AG08396 (cell line): ENCODE measurements at places on chromosomes 5 and 9.
A peak's percentile ranks its signal among the peaks of the same experiment; 100 is the strongest.

DNA sequence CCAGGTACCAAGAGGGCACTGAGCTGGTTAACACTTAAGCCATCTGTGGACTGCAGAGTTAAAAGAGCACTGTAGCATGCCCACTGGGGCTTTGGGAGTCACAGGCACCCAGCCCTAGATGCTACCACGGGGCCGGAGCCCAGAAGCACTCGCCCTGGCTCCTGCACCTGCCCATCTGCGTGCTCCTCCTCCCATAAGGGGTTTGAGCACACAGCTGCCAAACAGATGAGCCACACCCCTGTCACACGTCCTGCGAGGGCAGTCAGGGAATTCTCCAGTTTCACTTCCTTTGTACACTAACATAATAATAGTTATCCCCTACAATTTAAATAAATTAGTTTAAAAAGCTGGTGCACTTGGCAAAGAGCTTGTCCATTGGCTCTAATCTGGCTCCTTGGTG lies 4.5 kb upstream of the PCA3 start:
- no peak for DNase-seq

GRCh38 chr5:82513738-82514137 lies 235.6 kb upstream of the RPS23 start:
- DNase-seq = no peak

DNA sequence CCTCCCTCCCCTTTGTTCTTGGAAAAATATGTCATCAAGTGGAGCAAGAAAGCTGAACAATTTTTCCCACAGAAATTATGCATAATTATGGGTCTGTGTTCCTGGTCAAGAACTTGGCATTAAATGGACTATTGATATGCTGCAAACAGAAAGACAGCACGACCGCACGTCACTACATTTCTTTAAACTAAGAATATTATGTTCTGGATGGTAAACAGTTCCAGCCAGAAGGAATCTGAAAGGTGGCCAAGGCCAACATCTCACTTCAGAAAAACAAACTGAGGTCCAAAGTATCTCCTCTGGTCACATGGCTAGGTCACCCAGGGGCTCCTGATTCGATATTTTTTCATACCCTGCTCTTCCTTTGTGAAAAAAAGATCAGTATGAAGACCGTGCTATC lies 173.3 kb upstream of the GAS1 start:
- DNase-seq = no peak

DNA sequence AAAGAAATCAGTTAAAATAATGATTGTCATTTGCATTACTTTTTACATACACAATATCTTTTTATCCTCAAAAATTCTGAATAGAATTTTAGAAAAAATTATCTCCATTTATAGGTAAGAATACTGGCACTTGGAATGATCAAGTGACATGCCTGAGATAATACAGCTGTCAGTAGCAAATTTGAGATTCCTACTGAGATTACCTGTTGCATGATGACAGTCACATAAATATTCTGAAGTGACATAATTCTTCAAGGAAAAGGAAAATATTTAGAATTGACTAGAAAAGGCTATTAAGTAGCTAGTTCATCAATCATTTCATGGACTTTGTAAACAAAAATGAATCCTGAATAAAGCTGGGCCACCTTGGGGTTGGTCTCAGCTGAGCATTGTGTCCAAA lies 15.2 kb upstream of the ENC1 start:
- DNase-seq = no peak

- DNase-seq = no peak
Observed at GRCh38 chr5:94470802-94471201, 147.6 kb downstream of the KIAA0825 start.

- peak; percentile 33 for DNase-seq
Observed at GRCh38 chr5:92518318-92518904, 1062.6 kb downstream of the NR2F1-AS1 start.

DNA sequence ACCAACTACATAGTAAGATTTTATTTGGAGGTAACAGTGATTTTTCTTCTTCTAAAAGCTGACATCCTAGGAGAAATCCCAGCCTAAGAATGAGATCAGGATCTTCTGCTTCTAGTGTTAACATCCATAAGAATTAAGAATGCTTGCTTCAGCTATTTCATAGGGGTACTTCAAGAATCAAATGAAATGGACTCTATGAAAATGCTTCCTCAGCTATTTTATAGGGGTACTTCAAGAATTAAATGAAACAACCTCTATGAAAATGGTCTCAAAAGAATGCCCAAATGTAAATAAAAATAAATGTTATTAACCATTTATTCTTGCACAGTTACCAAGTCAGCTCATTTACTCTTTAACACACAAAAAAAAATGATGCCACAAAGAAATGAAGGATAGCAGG lies 31.5 kb downstream of the ZNF608 start:
- no peak for DNase-seq

- DNase-seq = no peak
Observed at GRCh38 chr5:34519489-34520220, 136.5 kb upstream of the RAI14 start.

GRCh38 chr5:58687595-58687994 lies 104.7 kb downstream of the RAB3C start:
- DNase-seq = no peak

DNA sequence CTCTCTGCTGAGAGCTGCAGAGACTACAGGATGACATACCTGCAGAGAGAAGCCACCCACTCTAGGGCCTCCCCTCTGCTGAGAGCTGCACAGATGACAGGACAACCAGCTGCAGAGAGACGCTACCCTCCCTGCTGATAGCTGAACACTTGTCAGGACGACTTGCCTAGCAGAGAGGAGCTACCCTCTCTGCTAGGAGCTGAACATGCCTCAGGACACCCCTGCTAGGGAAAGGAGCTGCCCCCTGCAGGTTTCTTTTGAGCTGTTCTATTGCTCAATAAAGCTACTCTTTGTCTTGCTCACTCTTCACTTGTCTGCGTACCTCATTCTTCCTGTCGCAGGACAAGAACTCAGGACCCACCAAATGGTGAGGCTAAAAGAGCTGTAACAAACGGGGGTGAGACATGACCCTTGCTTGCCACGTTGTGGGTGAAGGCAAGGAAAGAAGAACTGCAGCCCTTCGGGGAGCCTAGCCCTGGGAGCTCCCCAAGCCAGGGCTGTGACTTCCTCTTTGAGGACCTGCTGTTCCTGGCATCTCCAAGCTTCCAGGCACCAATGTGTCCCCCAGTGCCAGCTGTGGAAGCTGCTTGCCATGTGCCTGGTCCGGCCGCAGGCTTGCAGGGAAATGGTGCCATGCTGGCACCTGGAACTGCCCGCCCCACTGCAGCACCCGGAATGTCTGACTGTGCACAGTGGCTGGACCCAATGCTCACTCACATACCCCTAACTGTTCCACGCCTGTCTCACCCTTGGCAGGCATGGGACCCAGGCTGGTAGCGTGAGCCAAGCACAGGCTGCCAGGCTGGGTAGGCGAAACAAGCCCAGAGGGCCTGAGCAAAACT lies 5.1 kb upstream of the TESK1 start:
- DNase-seq = no peak

DNA sequence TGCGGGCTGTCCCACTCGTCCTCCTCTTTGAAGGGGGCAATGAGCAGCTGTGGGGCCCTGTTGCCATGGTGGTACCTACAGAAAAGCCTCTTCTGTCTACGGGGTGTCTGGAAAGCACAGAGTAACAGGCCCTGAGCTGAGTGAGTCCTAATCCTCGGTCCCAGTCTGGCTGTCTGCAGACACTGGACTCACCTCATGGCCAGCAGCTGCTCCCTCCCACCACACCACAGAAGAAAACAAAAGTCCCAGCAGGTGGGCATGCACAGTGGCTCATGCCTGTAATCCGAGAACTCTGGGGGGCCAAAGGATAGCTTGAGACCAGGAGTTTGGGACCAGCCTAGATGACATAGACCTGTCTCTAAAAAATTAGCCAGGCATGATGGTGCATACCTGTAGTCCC lies 19.9 kb downstream of the P4HA2 start:
- no peak for DNase-seq

DNA sequence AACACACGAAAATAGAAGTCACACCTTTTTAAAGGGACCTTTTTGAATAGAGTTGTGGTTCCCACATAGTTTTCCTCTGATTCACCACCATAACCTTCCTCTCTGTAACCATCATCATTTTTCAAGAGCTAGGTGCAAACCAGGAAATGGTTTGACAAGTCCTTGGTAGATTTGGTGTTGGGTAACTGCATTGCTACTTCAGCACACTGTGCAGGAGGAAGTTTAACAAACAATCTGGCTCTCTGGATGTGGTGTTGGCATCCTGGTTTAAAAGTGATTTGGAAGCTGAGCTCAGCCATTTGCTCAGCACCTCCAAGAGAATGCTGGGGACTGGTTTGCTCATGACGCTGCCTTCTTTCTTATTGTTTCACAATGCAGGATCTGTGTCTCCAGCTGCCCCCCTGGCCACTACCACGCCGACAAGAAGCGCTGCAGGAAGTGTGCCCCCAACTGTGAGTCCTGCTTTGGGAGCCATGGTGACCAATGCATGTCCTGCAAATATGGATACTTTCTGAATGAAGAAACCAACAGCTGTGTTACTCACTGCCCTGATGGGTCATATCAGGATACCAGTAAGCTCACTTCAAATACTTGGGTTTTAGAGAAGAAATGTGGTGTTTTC lies 213.1 kb downstream of the RFK start:
- peak; percentile 32 for DNase-seq

DNA sequence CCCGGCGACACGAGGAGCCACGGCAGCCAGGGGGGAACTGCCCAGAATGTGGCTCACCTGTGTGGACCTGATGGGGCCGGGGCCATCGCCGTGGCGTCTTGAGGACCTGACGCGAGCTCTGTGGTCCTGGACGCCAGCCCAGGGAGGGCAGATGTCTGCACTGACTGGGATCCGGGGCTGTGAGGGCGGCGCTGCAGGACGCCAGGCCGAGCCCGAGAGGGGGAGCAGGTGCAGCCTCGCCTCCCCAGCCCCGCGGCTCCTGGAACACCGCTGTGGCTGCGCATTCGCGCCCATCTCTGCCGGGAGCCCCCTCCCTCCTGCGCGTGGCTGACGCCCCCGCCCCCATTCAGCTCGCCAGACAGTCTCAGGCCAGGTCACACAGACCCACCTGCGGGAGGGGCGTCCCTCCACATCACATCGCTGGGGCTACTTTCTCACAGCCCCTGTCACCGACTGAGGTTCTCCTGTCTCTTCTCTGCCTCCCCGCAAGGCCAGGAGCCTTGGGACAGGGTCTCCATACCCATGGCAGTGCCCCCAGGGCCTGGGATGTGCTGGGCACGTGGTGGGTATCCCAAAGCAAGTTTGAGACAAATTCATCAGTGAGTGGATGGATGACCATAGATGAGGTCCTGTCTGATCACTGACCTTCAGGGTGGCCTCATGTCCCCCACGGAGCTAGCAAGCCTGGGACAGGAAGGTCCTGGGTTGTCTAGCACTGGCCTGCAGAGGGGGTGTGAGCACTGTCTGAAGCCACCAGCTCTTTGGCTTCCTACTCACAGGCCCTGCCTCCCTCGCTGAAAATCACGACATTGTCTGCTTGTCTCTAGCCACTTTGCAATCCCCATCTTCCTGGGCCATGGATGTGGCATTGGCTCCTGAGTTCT lies 47.3 kb downstream of the RASGEF1C start:
- no peak for DNase-seq

DNA sequence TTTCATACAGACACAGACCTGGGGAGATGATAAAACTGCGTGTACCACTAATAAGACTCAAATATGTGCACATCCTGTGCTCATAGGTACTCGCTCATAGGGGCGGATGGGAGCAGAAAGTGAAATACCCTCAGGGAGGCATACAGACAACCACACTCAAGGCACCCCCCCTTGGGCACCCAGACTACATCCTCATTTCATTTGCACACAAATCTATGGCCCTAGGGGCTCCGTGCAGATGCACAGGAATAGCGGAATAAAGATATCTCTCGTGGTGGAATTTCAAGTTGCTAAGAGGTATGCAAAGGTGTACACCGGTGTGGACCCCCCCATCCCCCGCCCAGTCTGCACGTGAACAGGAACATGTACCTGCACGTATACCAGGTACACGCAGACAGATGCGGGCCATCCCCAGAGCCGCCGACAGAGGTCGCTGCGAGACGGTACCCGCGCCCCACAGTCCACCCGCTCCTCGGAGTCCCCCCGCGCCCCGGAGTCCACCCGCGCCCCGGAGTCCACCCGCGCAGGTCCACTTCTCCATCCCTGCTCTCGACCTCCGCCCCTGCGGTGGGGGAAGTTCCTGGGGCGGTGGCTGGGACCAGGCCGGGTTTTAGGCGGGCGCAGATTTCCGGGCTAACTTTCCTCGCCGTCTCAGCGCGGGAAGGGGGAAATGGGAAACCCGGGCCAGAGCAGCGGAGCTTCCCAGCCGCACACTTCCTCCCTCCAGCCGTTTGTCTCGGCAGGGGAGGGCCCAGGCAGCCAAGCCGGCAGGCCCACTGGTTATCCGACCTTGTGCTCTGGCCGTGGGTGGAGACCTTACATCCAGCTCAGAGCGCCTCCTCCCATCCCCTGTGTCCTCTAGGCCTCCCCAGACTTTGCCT lies 1.0 kb upstream of the IL12B start:
- DNase-seq = peak; percentile 72

DNA sequence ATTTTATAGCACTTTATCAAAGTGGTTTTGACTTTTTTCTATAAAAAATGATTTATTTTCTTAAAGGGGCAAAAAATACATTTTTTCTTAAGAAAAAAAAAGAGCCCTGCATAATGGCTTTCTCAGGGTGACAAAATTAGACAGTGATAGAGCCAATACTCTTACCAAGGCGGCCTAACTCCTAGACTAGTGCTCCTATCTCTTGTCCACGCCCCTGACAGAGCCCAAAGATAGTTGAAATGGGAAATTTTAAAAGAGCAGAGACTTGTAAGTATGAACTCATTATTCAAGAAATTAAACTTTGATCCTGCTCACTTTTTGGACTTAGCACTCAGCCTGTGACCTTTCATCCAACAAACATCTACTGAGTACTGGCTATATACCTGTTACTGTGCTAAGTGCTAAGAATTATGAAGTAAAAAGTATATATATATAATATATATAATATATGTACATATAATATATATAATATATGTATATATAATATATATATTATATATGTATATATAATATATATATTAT lies 1.2 kb downstream of the INVS start:
- DNase-seq = no peak

- no peak for DNase-seq
Observed at GRCh38 chr5:9617739-9618504, 12.2 kb downstream of the TAS2R1 start.

DNA sequence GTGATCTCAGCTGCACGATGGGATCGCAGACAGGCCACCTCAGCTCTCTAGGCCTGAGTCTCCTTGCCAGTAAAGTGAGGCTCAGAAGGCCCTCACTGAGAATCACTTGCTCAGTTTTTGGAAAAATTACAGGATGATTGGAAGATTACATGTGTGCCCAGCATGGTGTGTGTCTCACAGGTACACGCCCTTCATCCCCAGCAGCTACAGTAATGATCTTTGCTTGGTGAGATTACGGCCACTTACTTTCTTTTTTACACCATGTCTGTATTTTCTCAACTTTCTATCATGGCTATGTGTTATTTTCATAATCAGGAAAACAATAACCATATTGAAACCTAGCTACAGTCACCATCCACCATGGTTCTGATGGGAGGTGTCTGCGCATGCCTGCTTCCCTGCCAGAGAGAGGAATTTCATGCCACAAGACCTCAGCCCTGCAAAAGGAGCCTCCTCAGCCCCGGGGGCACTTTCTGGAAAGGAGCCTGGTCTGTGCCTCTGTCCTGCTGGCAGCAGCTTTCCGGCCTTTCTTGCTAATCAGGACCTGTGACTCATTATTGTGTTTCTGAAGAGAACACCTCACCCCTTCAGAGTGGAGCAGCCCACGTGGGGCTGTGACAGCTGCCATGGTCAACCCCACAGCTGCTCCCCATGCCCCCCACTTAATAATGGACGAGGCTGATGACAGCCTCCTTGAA lies 64.2 kb upstream of the OLFM1 start:
- peak; percentile 22 for DNase-seq

GRCh38 chr9:93052791-93053540 lies 5.5 kb upstream of the SUSD3 start:
- no peak for DNase-seq
